ENCODE measurements at places on chromosomes 16 and 17.

GRCh38 chr17:17580662-17581470 lies 10.6 kb downstream of the PEMT start:
- DNase-seq: peak; percentile 48

- no peak for DNase-seq
Observed at GRCh38 chr17:83057397-83057761, 22.0 kb upstream of the METRNL start.

- DNase-seq: peak; percentile 88
Observed at GRCh38 chr16:17467923-17468540, 2.7 kb downstream of the XYLT1 start.

GRCh38 chr16:63563819-63564505 lies 1527.7 kb upstream of the CDH8 start:
- DNase-seq: no peak

GRCh38 chr17:3755335-3756030 lies 31.8 kb downstream of the HASPIN start:
- DNase-seq: no peak

DNA sequence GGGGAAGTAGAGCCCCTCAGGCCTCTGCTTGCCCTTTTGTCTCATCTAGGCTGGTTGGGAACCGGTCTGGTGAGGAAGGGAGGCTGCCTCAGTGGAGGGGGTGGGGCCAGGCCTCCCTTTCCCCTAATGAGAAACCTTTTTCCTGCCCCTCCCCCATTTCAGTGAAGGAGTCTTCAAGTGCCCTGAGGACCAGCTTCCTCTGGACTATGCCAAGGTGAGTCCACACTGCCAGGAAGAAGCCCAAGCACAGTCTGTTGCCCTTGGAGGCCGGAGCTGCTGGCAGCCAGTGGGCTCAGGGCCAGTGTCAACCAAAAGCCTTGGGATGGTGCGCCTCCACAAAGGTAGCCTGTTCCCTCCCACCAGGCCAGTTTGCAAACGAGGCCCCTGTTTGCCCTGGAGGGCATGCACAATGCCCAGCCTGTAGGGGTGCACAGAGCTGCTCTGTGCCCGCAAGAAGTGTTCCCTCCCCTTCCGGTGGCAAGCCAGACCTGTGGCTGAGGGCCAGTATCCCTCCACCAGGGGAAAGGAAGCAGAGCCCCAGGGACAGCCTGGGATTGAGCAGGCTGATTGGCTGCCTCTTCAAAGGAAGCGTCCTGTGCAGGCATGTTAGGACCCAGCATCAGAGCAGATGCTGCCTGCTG lies 3.4 kb downstream of the TRAF4 start:
- no peak for DNase-seq

GRCh38 chr17:71959154-71959553 lies 161.7 kb upstream of the SOX9 start:
- DNase-seq: peak; percentile 23

- DNase-seq: no peak
Observed at GRCh38 chr16:79644971-79645667, 44.6 kb upstream of the MAF start.

DNA sequence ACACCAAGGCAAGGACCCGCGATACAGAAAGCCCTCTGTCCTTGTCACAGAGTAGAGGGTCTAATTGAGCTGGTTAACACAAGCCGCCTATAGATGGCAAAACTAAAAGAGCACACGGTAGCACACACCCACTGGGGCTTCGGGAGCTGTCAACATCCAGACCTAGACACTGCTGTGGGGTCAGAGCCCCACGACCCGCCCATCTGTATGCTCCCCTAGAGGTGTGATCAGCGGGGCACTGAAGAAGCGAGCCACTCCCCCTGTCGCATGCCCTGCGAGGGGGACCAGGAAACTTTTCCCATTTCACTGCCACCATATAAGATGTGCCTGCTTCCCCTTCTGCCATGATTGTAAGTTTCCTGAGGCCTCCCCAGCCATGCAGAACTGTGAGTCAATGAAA lies 1255.8 kb upstream of the CDH8 start:
- no peak for DNase-seq

- no peak for DNase-seq
Observed at GRCh38 chr16:72502594-72503005, 330.6 kb upstream of the PMFBP1 start.

- DNase-seq: peak; percentile 93
Observed at GRCh38 chr16:65117811-65118448, 3.9 kb downstream of the CDH11 start.

- DNase-seq: no peak
Observed at GRCh38 chr17:73571511-73572130, 72.6 kb downstream of the SDK2 start.
